ENCODE measurements at places on chromosomes 2 and 18.

DNA sequence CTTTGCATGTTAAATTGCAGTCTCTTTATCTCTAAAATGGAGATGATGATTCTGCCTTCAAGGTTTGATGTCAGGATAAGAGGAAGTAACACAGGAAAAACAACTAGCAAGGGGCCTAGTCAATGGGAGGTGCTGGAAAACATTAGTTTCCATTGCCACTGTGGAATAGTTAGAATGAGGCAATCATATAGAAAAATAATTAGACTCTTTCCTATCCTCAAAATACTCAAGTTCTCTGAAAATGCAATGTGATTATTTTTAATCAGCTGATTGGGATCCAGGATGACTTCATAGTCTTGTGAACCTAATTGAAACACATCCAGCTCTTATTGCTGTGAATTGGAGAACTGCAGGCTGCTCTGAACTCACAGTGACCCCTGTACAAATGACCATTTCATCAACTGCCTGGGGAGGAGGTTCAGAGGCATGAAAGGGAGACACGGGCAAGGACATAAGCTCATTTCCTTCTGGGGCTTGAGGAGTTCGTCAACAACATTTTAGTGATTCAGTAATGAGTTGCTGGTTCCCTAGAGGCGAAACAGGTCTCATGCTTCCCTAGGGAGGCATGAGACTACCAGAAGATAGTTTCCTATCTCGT is 422.5 kb downstream of the LPIN1 start:
- no peak for DNase-seq

GRCh38 chr2:58928391-58928790 is 687.3 kb upstream of the FANCL start:
- no peak for DNase-seq

DNA sequence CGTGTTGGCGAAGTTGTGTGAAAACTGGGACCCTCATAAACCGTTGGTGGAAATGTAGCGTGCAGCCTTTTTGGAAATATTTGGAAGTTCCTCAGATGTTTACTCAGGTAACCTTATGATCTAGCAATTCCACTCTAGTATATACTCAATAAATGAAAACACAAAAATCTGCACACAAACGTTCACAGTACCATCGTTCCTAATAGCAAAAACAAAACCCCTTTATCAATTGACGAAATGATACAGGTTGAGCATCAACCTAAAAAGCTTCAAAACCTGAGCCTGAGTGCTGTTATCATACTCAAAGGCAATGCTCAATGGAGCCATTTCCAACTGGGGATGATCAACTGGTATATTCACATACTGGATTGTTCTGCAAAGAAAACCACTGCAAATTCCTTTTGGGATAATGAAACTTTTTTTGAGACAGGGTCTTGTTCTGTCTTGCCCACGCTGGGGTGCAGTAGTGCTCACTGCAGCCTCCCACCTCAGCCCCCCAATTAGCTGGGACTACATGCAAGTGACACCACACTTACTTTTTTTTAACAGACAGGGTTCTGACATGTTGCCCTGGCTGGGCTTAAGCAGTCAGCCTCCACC is 777 bp upstream of the C18orf32 start:
- DNase-seq: no peak

DNA sequence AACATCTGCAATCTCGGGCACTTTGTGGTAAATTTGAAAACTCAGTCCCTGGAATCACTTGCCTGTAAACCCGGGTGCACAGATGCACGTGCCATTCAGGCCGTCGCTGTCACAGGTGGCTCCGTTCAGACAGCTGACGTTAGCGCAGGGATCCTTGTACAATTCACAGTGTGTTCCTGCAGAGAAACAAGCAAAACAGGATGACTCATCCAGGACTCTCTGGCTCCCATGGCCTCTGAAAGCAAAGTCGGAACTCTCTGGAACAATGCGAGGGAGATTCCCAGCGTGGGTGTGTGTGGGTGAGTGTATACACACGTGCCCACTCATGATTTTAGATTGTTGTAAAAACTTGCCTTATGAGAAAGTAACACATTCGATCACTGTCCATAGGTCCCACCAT is 136.1 kb upstream of the PID1 start:
- DNase-seq: no peak

GRCh38 chr2:239293775-239294430 is 106.9 kb downstream of the HDAC4 start:
- DNase-seq: peak; percentile 85

GRCh38 chr18:8493141-8493540 is 116.1 kb upstream of the RAB12 start:
- no peak for DNase-seq

DNA sequence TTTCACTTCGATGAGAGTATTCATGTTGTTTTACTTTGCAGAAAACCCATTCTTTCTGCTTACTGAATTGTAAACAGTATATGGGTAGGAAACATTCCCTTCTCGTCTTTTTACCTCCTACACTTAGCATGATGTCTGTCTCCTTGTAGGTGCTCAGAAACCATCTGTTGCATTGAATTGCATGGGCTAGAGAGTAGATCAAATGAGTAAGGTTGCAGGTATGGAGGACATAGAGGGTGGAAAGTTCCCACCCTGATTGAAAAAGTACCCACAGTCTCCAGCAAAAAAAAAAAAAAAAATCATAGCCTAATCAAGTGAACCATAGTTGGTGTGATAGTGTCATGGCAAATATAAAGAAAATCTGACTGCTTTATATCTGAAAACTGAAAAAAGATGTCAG is 1.7 kb downstream of the CYTIP start:
- DNase-seq: no peak

- no peak for DNase-seq
These were observed 429.1 kb downstream of the CBLN2 start for GRCh38 chr18:72114801-72115594.

GRCh38 chr18:61998957-61999356 is 106.2 kb upstream of the RNF152 start:
- no peak for DNase-seq

- DNase-seq: no peak
These were observed 72.1 kb downstream of the AP1S3 start for GRCh38 chr2:223765221-223765785.

- no peak for DNase-seq
These were observed 118.9 kb upstream of the CTNNA2 start for GRCh38 chr2:79393806-79394484.

DNA sequence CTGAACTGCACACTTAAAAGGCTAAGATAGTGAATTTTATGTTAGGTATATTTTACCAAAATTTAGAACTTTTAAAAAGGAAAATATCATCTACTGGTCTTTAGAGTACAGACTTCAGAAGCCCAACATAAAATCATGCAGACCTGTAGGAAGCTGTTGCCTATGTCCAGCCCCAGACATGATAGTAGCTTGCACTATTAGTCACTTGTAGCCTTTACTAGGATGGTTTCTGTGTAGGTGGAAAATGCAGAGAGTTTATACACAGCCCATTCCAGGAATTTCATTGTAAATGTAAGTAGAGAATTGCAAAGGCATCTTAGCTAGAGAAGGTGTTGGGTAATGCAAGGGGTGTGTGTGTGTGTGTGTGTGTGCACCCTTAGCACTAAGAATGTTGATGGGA is 640.2 kb downstream of the RNF144A start:
- DNase-seq: no peak

DNA sequence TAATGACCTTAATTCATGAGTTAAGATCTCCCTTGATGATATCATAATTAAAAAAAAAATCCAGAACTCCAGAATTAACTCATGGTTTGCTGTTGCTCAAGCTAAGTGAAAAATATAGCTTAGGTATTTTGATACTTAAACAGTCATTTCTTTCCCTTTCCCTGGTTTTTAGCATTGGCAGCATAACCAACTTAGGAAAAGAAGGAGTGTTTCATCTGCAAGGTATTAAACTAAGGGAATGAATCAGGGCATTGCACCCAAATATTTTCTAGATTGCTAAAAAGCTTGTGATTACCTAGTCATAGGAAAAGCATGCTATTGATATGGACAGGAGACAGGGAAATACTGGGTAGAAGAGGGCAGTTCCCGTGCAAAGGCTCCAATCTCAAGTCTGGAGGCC is 207.2 kb downstream of the LRP1B start:
- no peak for DNase-seq

- no peak for DNase-seq
These were observed 177.9 kb upstream of the SETBP1 start for GRCh38 chr18:44502790-44503189.

- DNase-seq: no peak
These were observed 42.5 kb upstream of the ACAA2 start for GRCh38 chr18:49855711-49856415.

DNA sequence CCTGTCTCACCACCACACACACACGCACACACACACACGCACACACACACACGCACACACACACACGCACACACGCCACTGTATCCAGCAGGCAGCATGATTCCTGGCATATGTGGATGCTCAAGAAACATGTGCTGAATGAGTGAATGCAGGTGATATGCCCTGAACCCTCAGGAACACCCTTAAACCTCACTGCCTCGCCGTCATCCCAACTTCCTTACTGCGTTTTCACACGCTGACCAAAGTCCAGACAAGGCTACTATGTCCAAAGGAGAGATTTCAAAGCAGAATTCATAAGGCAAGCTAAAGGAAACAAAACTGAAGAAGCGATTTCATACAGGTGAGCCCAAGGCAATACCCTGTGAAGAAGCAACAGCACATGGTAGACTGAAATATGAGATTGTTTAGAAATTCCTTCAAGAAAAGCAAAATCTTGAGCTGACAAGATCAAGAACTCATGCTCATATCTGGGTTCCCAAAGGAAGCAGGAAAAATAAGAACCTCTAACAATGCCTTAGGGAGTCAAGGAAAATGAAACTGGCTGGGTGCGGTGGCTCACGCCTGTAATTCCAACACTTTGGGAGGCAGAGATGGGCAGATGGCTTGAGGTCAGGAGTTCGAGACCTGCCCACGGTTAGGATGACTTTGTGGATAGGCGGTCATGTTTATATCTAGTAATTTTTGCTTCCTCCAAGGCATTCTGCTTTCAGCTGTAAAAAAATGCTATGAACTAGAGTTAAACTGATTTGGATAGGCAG is 69.1 kb downstream of the TNFRSF11A start:
- no peak for DNase-seq

DNA sequence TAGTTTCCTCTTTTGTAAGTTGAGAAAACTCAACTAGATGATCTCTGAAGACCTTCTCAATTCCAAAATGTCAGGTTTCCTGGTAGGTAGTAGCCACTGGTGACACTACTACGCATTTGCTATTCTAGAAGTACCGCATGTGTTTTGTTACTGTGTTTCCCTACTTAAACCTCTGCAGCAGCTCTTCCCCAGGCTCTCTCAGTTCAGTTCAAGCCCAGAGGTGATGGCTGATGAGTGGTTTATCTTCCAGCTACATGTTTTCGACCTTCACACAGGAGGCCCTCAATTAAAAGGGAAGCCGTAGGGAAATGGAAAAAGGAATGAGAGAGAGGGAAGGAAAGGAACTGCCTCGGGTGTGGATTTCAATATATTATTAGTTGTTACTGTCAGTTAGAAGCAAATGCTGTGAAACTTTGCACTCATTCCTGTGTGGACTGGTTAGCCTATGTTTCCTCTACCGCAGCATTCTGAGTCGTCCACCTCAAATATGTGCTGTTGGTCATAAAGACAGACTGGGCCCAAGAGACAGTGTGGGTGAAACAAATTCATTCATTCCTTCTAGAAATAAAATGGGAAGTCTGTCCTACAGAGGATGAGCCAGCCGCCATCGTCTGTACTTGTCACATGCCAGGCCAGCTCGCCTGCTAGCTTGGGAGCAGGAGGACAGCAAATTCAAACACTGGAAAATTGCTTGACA is 455.2 kb upstream of the RAB12 start:
- no peak for DNase-seq

DNA sequence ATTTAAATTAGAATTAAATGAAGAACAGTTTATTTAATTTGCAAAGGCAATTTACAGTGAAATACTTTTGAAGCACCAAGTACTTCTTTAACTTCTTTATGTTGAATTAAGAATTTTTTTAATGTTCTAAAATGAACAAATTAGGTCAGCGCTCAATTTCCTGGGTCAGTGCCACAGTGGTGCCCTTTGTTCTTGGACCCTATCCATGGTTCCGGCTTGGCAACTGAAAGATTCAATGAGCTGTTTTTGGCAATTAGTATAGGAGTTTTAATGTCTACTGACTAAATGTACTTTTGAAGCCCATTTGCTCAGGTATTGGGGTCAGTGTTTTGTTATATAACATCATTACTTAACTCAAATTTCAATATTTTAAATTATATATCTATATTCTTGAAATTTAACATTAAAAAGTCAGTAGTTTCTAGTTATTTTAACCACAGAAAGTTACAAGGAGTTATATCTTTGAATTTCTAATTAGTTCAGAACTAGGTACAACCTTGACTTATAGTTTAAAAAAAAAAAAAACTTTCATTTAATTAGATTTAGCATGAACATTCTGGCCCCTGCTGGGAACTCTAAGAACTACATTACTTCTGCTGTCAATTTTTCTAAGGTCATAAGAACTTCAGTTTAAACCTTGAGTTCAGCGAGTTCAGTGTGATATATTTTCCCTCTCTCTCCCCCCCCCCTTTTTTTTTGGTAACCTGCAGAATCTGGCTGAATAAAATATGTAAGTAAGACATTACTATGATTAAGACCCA is 7.6 kb upstream of the MSTN start:
- DNase-seq: no peak

GRCh38 chr2:235460548-235461047 is 33.2 kb upstream of the AGAP1 start:
- no peak for DNase-seq

DNA sequence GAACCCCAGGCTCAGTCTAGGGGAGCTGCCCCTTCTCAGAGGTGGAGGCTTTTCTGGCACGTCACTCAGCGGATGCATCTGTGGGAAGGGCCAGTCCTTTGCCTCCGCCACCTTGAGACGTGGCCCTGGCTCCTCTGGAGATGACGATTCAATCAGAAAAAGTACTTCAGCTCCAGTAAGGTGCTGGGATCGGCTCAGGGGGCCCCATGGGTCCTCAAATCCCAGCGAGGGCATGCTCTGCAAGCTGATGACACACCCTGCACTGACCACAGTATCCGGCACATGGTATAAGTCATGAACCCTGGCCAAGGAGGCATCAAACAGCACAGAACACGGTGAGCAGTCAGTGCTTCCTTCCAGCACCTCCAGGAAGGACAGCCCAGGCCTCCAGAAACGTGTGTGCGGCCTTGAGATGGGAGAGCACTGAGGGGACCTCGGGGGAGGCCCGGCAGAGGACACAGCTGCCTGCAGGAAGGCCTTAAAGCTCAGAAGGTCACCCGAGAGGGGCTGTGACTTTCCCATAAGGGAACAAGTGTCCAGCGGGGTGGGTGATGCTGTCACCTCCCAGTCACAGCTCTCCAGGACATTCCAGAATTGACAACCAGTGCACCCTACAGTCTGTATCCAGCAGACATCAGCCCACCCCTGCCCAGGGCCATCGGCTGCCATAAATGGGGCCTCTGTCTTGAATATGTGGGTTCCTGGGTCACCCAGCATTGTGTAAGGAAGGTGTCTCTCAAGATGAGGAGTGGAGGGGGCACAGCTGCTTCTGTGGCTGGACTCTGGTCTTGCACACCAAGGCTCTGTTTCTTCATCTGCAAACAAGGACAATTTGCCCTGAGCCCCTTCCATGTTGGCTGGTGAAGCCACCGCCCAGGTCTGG is 205.8 kb downstream of the NDUFA10 start:
- no peak for DNase-seq

- DNase-seq: no peak
These were observed 4.1 kb upstream of the ITPRIPL1 start for GRCh38 chr2:96320728-96321622.

- no peak for DNase-seq
These were observed 52.0 kb downstream of the ORC4 start for GRCh38 chr2:147968571-147968970.
